ENCODE measurements at places on chromosomes 2 and 18. TPM values are rescaled to one million over a fixed set of nuclear protein-coding genes. Genes with fewer than 3 reads are reported as not detected.

The DNAH7 gene
- 3.4 TPM for total RNA-seq

The HDHD2 gene
- total RNA-seq = 37.3 TPM

DNA sequence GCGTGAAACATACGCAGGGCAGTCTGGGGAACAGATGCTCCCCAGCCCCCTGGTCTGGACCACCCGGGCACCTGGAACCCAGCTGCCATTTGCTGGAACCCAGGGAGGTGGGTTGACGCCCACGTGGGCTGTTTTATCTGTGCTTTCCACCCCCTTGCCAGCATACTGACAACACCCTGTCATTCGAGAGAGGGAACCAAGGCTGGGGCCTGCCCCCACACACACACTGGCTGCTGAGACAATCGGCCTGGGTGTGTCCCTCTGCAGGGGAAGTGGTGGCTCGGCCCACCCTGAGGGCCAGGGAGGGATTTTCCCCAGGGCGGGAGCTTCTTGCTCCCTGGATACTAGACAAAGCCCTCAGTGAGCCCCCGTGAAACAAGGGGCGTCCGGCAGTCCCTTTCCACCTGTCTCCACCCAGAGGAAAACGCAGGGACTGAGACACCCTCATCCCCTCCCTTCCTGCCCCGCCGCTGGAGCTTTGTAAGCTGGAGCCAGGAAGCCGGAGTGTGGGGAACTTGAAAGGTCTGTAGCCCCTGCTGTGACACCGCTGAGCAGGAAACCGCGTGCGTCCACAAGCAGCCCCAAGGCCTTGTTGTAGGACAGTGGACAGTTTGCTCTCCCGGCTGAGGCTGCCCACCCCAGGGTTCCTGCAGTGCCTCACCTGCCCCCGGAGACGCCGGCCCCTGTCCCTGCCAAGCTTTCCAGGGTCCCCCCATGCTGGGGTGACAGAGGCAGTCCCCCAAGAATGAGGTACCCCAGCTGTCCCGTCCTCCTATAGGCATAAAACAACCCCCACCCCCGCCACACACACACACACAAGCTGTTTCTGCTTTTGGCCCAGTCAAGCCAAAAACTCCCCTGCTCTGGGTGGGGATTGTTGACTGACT, 14.1 kb upstream of the KLF11 start:
- H3K4me3 ChIP-seq = no peak overlapping the region
- H3K4me1 ChIP-seq = no peaks in the 10 kb centered on the region
- no peak overlapping the region for H3K27ac ChIP-seq
- DNase-seq = no peak
- H3K27me3 ChIP-seq = no peaks in the 10 kb centered on the region

- H3K27ac ChIP-seq = no peak overlapping the region
- H3K4me1 ChIP-seq = no peaks in the 10 kb centered on the region
- no peak for DNase-seq
- no peaks in the 10 kb centered on the region for H3K27me3 ChIP-seq
- no peak overlapping the region for H3K4me3 ChIP-seq
- no peaks in the 10 kb centered on the region for H3K36me3 ChIP-seq
Observed at GRCh38 chr2:28096421-28096820, 205.9 kb downstream of the BABAM2 start.

DNA sequence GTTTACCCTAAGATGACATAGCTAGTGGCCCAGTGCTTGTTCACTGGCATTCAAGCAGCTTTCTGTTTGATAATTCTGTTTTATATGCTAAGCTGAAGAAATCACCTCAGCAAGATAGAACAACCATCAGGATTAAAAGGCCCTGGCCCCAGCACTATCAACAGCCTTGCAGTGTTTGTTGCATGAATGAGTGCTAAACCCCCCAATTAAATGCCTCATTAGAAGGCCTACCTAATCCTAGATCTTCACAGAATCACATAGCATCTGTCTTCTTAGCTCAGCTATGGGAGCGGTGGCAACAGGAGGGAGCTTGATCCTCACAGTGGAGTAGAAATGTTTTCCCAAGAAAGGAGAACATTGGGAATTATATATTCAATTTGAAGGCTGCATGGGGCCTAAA, 194.1 kb upstream of the HNMT start:
- H3K27ac ChIP-seq = no peak overlapping the region
- no peaks in the 10 kb centered on the region for H3K36me3 ChIP-seq
- no peak overlapping the region for H3K4me3 ChIP-seq
- H3K27me3 ChIP-seq = no peaks in the 10 kb centered on the region

DNA sequence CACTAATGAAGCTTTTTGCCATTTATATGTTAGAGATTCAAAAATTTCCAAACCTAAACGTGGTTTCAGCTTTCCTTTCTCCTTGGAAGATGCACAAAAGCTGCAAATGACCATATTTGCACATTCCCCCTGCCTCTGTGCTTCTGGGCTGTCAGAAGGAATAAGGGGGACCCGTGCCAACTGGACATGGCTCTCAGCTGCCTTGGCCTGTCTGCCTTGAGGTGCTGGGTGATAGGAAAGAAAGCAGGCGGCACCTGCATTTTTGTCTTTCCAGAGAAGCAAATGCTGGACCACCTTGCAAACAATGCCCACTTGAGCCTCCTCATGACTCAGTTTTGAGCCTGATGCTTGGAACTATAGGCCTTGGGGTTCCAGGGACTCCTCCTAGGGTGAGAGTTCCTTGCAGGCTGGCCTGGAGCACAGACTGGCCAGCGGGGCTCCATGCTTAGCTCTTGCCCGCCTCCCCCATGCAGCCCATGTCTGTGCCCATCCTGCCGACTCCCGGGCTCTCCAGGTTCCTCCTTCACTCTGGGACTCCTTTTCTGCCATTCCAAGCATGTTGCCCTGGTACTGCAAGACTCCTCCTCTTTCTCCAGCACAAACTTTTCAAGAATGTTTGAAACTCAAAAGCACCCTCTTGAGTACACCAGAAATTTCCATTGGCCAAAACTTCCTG, 109.0 kb upstream of the EPAS1 start:
- DNase-seq = no peak
- no peak overlapping the region for H3K4me3 ChIP-seq
- no peaks in the 10 kb centered on the region for H3K36me3 ChIP-seq
- no peaks in the 10 kb centered on the region for H3K27me3 ChIP-seq
- H3K27ac ChIP-seq = peak overlapping the region; percentile 69

DNA sequence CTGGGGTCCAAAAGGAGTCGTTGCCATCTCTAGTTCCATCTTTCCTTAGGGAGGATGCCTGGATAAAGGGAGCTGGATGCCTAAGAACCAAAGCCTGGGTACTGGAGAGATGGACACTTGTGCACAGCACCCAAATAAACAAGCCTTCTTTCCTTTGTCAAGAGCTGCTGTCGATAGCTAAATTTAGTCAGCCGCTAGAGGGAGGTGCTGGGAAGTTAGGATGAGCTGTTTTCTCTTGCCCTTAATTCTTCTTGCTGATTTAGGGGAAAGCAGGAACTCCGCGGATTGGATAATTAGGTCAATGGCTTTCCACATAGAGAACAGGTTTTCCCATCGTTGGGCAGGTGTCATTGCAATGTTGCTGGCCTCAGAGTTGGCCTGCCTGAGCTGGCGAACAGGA, 30.9 kb upstream of the SERPINB12 start:
- H3K27ac ChIP-seq = no peak overlapping the region
- no peaks in the 10 kb centered on the region for H3K4me1 ChIP-seq
- H3K4me3 ChIP-seq = no peak overlapping the region
- DNase-seq = peak; percentile 22
- no peaks in the 10 kb centered on the region for H3K36me3 ChIP-seq

DNA sequence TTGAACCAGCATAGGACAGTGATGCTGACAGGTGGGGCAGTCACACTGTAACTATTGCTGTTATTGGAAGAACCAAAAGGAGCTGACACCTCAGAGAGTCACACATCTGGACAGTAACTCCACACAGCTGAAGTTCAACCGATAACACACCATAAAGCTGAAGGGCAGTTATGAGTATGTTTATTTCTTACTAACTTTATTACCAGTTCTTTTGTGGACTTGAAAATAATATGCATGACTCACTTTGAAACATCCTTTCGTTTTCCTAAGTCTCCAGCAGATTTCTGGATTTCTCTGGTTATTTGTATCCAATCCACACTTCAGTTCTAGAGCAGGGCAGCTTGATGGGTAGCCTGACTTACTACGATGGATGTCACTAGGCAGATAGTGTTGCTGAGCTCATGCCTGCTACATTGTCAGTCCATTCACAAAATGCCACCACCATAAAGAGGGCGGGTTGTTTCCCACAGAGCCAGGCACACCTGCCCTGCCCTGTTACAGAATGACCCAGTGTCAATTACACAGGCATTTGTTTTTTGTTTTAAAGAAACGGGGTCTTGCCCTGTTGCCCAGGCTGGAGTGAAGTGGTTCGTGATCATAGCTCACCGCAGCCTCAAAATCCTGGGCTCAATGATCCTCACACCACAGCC, 8.4 kb upstream of the AGBL5 start:
- H3K27me3 ChIP-seq = no peaks in the 10 kb centered on the region
- no peak overlapping the region for H3K27ac ChIP-seq
- peaks cover 30% of the 10 kb centered on the region for H3K36me3 ChIP-seq
- no peak for DNase-seq

DNA sequence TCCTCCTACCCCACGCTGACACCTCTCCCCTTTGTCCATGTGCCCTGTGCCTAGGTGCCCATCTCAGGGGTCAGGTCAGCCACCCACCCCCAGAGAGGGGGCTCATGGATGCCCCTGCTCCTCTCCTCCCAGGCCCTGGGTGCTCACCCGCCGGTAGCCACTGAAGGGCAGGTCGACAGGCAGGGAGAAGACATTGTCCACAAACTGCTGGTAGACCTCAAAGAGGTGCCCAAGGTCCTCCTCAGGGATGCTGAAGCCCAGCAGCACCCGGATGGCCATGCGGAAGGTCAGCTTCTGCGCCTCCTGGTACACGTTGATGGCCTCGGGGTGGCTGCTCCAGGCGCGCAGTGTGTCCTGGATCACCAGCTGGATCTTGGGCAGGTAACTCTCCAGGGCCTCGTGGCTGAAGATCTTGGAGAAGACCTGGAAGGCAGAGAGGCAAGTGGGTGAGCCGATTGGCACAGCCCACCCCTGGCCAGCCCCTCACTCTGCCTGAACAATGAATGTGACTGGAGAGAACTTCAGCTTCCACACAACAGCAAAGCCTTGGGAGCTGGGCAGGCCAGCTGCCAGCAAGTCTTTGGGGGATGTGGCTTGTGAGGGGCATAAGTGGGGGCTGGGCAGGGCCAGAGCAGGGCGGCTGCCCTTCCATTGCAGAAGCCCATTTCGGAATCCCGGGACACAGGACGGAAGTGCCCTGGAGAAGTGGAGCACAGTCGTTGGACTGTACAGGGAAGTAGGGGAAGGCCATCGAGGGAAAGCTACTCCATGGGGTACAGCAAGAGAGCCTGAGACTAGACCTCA, 12.5 kb downstream of the CYP26B1 start:
- DNase-seq = no peak
- no peaks in the 10 kb centered on the region for H3K4me1 ChIP-seq
- H3K36me3 ChIP-seq = no peaks in the 10 kb centered on the region
- no peak overlapping the region for H3K4me3 ChIP-seq

DNA sequence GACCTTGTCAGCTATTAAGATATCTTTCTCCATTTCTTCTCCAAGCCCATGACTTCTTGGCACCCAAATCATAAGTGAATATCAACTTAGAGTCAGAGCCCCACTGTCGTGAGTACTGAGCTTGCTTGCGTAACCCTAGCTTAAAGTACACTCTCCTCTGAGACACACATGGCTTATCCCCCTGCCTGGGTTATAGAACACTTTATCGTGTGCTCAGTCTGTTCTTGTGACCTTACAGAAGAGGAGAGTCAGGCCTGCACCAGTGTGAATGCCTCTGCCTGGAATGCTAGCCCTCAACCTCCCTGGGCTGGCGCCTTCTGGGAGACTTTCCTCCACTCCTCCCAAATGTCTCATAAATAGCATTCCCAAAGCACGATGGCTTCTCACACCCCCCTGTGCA, 79.3 kb downstream of the CEP192 start:
- no peaks in the 10 kb centered on the region for H3K4me1 ChIP-seq
- no peaks in the 10 kb centered on the region for H3K27me3 ChIP-seq
- no peaks in the 10 kb centered on the region for H3K36me3 ChIP-seq
- no peak overlapping the region for H3K4me3 ChIP-seq

DNA sequence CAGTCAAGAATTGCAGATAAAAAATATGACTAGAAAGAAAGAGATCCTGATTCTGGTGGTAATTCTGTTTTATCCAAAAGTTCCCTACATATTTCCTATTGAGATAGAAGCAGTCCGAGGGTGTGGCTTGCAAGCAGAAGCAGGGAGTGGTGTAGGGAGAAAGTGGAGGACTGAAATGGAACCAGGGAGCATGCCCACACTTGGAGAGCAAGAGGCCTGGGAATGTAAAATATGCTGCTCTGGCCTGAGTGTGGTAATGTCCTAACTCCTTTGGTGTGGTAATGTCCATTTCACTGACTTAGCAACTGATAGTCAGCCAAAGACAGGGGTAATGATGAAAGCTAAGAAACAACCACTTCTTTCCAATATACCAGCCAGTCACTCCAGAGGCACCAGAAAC, 30.1 kb upstream of the FMNL2 start:
- H3K36me3 ChIP-seq = no peaks in the 10 kb centered on the region
- H3K4me3 ChIP-seq = no peak overlapping the region
- H3K27ac ChIP-seq = no peak overlapping the region
- no peaks in the 10 kb centered on the region for H3K27me3 ChIP-seq

GRCh38 chr2:46123013-46123412, 174.2 kb upstream of the EPAS1 start:
- H3K4me1 ChIP-seq = no peaks in the 10 kb centered on the region
- H3K4me3 ChIP-seq = no peak overlapping the region
- DNase-seq = no peak
- no peak overlapping the region for H3K27ac ChIP-seq

DNA sequence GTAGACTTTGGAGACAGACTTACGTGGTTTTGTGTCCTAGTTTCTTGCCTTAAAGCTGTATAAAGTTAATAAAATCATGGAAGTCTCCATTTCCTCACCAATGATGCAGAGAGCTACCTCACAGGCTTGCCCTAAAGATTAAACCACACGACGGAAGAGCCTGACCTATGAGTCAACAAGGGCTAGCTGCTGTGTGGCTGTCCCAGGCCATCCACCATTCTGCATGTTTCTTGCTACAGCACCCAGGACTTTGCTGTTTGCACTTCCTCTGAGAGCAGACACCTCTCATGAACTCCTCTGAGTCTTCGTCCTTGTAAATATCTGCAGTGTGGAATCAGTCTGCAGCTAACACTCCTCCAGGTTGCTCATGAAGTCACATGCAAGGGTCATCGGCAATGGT, 160.0 kb upstream of the TRIB2 start:
- no peaks in the 10 kb centered on the region for H3K36me3 ChIP-seq
- no peak for DNase-seq
- H3K4me1 ChIP-seq = no peaks in the 10 kb centered on the region
- H3K27me3 ChIP-seq = no peaks in the 10 kb centered on the region
- no peak overlapping the region for H3K4me3 ChIP-seq
- no peak overlapping the region for H3K27ac ChIP-seq

DNA sequence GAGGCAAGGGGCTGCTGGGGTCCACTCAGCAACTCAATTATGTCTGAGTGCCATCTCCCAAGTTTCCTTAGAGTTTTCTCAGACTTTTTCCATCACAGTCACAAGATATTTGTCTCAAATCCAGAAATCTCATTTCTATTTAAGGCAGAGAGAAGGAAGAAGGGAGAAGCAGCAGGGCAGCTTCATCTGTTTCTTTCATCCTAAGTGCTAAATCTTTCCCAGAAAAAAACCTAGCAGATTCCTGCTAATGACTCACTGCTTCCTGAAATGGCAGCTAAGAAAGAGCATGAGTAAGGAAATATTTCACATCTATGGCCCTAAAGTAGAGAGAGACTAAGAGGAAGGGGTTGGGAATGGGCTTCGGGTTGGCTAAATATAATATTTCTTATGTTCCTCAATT, 88.0 kb downstream of the KYNU start:
- no peak overlapping the region for H3K27ac ChIP-seq
- no peaks in the 10 kb centered on the region for H3K36me3 ChIP-seq
- no peaks in the 10 kb centered on the region for H3K27me3 ChIP-seq
- no peak overlapping the region for H3K4me3 ChIP-seq
- DNase-seq = no peak

Measured in prostate gland (tissue), 2 donors.